ENCODE measurements at places on chromosomes 16 and 17.

DNA sequence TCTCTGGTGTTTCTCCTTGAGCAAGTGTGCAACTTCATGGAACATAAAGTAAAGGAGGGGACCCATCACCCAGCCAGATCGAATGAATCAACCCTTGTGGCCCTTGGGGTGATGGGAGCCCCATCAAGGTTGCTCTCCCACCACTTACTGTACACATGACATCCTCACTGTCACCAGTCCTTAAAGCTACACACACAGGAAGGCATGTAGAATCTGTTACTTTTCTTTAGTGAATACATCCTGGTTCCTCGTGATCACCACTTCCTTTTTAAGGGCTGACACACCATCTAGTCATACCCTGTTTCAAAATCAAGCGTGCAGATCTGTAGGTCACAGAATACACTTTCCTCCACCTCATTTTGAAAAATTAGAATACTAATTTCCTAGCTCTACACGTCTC is 22.6 kb upstream of the MPHOSPH6 start:
- peak; percentile 71 for DNase-seq

- DNase-seq: no peak
These were observed 49.3 kb upstream of the CACNG4 start for GRCh38 chr17:66915204-66915611.

DNA sequence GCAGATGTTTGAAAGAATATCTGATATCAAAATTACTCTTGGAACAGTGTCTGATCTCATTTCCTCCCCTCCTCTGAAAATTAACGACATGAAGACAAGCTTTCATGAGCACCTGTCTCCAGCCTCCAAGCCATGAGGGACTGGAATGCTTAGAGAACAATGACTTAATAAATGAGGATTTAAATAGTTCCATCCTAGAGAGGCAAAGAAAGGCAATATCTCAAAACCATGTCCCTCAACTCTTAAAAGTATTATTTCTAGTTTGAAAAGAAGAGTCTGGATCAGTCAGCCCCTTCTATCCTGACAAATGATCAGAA is 137.5 kb downstream of the ANKFN1 start:
- no peak for DNase-seq

GRCh38 chr17:30573603-30574175 is 96.5 kb downstream of the GOSR1 start:
- no peak for DNase-seq

DNA sequence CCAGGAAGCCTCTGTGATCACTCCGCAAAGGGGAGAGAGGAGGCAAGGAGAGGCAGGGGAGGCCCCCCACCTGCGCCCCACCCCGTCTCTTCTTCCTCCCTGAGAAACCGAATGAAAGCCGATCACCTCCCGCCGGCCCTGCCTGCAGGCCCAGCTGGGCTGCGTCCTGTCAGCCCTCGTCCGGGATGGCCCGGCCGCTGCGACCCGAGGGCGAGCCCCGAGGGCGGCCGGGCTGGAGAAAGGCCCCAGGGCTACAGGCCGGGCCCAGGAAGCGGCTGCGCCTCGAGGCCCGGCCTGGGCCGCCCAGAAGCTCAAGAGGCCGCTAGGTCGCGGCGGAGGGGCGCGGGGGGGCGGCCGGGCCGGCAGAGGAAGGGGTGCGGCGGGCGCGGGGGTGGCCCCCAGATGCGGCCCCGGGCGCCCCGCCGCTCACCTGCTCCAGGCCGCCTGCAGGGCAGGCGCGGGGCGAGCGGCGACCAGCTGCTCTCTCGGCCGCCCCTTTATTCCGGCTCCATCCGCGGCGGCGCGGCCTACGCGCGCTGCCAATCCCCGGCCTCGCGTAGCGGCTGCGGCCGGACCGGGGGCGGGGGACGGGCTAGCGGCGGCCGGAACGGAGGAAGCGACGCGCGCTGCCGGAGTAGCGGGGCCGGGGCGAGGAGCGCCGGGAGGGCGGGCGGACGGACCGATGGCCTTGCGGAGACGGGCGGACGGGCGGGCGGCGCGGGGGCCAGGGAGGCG is at the start of gene ZNF319:
Gene ZNF319 (minus strand): TSS at position 702 of the 735 bp plus-strand sequence. CDS start 2,407 bp downstream, outside the sequence.
- peak; percentile 32 for DNase-seq

DNA sequence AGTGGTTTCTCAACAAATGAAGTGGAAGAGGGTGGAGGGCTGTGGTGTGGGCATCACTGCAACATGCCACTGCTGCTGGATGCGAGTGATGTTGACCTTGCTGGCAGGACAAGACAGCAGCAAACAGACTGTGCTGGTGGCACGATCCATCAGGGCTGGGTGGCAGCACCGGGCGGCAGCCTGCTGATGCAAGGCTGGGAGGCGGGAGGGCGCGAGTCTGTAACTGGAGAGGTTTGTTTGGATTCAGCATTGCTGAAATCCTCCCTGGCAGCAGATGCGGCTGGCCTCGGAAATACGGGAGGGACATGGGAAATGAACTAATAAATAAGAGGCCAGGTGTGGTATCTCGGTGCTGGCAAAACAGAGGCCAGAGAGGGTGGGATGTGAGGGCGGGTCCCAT is 224.2 kb downstream of the ENGASE start:
- DNase-seq: no peak

DNA sequence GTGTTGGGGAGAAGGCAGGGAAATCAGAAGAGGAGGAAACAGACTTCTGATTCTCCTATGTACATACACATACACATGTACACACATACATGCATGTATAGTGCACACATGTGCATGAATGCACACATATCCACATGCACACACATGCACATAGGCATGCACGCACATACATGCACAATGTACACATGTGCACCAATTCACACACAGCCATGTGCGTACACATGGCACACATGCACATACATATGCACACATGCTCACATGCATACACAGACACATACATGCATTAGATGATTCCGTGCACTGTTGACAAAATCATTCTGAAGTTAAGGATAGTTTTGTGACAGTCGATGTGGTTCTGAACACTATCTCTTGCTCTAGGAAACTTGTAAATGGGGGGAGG is 214.0 kb upstream of the CDH13 start:
- no peak for DNase-seq

GRCh38 chr17:75617218-75617617 is 16.0 kb upstream of the SMIM5 start:
- DNase-seq: no peak

DNA sequence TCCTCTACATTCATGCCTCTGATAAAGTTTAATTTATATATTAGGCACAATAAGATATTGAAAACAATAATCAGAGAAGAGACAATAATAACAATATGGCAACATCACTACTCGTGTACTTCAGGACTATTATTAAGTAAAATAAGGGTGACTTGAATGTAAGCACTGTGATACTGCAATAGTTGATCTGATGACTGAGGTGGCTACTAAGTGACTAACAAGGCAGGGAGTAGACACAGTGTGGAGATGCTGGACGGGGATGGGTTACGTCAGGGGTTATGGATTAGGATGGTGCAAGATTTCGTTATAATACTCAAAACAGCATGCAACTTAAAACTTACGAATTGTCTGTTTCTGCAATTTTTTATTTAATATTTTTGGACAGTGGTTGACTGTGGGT is 32.5 kb downstream of the CYLD start:
- no peak for DNase-seq

GRCh38 chr17:199806-200545 is 18.5 kb upstream of the DOC2B start:
- no peak for DNase-seq

GRCh38 chr17:21095735-21096134 is 31.0 kb upstream of the DHRS7B start:
- no peak for DNase-seq

- no peak for DNase-seq
These were observed 5.5 kb upstream of the FBXL20 start for GRCh38 chr17:39406951-39407350.

GRCh38 chr17:77497578-77497934 is 356.8 kb downstream of the SEC14L1 start:
- no peak for DNase-seq

Measured in activated CD4-positive, alpha-beta T cell treated with anti-CD3 and anti-CD28 coated beads, Interleukin-2, Interleukin-6, amounts not matched to agents 100 ng/mL and 50 ng/mL, durations not matched to agents 16 hours and 8 hours (primary cell).